ENCODE measurements at places on chromosomes 2 and 18.
A peak's percentile ranks its signal among the peaks of the same experiment; 100 is the strongest.

DNA sequence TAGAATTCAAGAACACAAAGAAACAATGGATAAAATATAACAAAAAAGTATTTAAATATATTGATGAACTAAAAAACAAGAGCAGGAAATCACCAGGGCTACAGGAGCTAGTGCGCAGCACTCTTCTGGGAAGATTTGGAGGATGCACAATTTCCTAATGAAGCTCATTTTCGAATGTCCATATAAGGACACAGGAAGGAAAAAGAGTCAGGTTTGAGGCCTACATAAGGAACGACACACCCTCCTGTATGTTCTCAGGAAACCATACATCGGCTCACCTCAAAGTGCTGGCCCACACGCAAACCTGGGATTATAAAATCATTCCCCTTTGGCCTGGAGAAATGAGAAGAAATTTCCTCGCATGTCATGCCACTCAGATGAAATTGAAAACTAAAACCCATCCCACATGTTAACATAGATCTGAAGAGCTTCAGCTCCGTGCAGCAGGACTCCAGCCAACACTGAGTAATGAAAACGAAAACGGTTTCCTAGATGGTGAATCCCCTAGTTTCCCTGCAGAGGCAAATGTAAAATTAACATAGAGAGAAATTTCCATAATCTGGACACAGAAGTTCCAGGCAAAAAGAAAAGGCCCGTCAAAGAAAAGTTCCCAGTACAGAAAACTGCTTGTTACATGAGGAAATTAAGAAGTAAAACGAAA, 825.8 kb downstream of the SOCS6 start:
- DNase-seq, result no peak

GRCh38 chr2:1886405-1886992, 142.2 kb upstream of the PXDN start:
- peak; percentile 55 for DNase-seq

GRCh38 chr18:41461114-41461513, 493.9 kb upstream of the PIK3C3 start:
- DNase-seq, result no peak

DNA sequence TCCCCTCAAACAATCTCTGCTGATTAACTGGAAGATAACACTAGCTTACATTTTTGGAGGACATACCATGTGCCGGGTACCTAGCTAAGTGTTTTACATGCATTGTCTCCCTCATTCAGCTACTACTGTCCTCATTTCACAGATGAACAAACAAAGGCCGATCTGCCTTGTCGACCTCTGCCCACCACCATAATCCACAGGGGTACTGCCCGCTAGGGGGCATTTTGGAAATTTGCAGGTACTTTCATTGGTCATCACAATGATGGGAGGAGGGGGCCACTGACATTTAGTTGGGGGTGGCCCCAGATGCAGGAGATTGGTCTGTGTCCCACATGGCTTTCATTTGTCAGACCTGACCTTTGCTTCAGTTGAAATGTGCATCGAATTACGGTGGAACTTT, 3.9 kb upstream of the TMEM163 start:
- no peak for DNase-seq

- no peak for DNase-seq
These were observed 83.0 kb downstream of the ACSL3 start for GRCh38 chr2:222943820-222944219.

DNA sequence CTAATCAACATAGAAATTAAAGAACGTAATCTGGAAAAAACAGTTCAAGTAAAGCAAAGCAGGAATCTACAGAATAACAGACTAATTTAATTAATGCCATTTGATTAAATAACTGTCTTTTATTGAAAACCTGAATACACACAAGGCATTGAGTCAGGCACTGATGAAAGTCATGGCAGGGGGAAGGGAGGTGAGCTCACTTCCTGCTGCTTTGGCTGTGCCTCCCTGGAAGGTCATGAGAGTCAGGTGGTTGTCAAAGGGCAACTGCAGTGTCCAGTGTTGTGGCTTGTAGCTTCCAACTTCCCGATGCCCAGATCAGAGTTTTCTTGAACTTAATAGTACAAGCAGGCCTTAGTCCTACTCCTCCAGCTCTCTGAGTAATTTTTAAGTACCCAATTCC, 180.9 kb downstream of the PID1 start:
- no peak for DNase-seq

GRCh38 chr18:9537677-9538076, 62.4 kb downstream of the RALBP1 start:
- DNase-seq, result no peak

- DNase-seq, result no peak
These were observed 107.1 kb upstream of the ODC1 start for GRCh38 chr2:10554961-10555809.

Measured in RWPE1 (cell line).